ENCODE measurements at places on chromosomes 5 and 9.

GRCh38 chr5:86979811-86980411 lies 287.8 kb upstream of the RASA1 start:
- DNase-seq, result peak; percentile 58

DNA sequence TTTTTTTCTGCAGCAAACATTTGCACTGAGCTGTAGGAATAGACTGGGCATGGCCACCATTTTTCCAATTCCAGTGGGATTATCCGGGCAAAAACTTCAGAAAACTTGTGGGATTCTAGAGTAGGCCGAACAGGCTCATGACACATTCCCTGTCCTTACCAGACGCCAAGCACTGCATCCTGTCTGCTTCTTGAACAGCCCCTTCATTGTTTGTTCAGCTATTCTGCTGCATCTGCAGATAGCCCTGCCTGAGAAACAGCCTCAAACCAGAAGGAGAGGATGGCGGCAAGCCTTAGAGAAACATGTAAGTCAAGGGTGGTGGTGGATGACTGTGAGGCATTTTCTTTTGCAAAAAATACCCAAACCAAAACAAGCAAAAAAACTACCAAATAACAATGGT lies 111.8 kb upstream of the NTRK2 start:
- no peak for DNase-seq

DNA sequence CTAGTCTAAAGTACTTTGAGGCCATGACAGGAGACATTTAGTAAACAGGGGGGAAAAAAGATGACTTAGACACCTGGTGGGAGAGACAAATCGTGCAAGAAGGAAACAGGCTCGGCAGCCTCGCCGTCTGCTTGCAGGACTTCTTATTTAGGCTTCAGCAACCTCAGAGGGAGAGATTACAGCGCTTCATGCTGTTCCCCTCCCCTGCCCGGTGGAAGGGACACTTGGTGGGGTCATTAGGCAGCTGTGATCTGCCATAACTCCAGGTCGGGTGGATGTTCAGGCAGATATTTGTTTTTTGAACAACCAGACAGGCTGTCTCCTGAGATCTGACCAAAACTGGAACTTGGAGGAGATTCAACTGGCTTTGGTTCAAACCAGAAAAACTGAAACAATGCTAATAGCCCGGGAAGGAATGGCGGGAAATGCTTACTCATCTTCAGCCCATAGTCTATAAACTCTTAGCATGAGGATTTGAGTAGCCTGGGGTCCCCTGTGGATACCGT lies 38.1 kb upstream of the CD180 start:
- peak; percentile 79 for DNase-seq

GRCh38 chr5:73115399-73116051 lies 4.8 kb upstream of the TMEM171 start:
- peak; percentile 88 for DNase-seq

GRCh38 chr5:68444048-68444447 lies 228.5 kb downstream of the PIK3R1 start:
- DNase-seq, result no peak

- DNase-seq, result peak; percentile 77
Measured at GRCh38 chr9:13386935-13387733, 107.6 kb upstream of the MPDZ start.

DNA sequence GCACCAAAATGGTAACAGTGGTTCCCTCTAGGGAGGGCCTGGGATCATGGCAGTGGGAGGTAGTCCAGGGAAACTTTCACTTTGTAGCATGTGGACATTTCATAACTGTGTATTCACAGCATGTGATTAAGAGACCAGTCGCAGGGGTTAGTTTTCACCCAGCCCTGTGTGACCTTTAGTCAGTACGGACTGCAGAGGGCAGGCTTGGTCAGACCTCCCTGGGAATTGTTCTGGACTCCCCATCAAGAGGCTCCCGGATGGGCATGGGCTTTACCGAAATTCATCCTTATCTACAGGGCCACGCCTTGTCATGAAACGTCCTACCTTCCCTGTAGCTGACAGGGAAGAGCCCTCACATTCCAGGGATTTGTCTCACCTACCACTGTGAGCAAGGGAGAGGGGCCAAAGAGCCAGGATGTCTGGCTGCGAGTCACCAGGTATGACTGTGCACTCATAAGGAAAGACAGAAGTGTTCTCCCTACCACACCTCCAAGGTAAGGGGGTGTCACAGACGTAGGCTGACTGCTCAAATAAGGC lies 19.9 kb downstream of the GPX3 start:
- no peak for DNase-seq
